ENCODE measurements at places on chromosomes 7 and 10. TPM values are rescaled to one million over a fixed set of nuclear protein-coding genes. Genes with fewer than 3 reads are reported as not detected.

PHYHIPL gene
- not detected for total RNA-seq

VWA2 gene
- 1.8 TPM for total RNA-seq

DGKI gene
- total RNA-seq = under 0.01 TPM

FAM25G gene
- total RNA-seq = 1.4 TPM

BHLHA15 gene
- 2.3 TPM for total RNA-seq

CDNF gene
- total RNA-seq = 1.3 TPM

CYP3A4 gene
- total RNA-seq = not detected

CD36 gene
- total RNA-seq = 1.3 TPM

GHRHR gene
- total RNA-seq = not detected

SPDYE9 gene
- not detected for total RNA-seq

ENTPD1 gene
- total RNA-seq = not detected

PRKCQ gene
- total RNA-seq = 2.1 TPM

GALNT17 gene
- total RNA-seq = not detected

ITPRID1 gene
- total RNA-seq = not detected

FGFBP3 gene
- 0.26 TPM for total RNA-seq

SEMA3E gene
- 0.13 TPM for total RNA-seq

FOXI2 gene
- total RNA-seq = not detected

SPDYE5 gene
- not detected for total RNA-seq

SVIL gene
- total RNA-seq = 12.6 TPM

FEZF1 gene
- total RNA-seq = not detected

FAM13C gene
- total RNA-seq = under 0.01 TPM

HABP2 gene
- total RNA-seq = not detected

SEMA3A gene
- 60.3 TPM for total RNA-seq

LARP4B gene
- 41.5 TPM for total RNA-seq

NYAP1 gene
- total RNA-seq = under 0.01 TPM

LLCFC1 gene
- total RNA-seq = not detected

NUTM2A gene
- total RNA-seq = 0.26 TPM

ZNF282 gene
- total RNA-seq = 23.2 TPM

C10orf62 gene
- total RNA-seq = not detected

FAM20C gene
- total RNA-seq = 2.4 TPM

GNGT1 gene
- total RNA-seq = not detected

TAF6 gene
- total RNA-seq = 16.9 TPM

FGL2 gene
- 0.53 TPM for total RNA-seq
